Renal cortical epithelial cell (primary cell): ENCODE measurements at places on chromosomes 4 and X. TPM values are rescaled to one million over a fixed set of nuclear protein-coding genes. Genes with fewer than 3 reads are reported as not detected.

Gene PFKFB1
- 0.10 and 0.69 TPM in 2 replicates for total RNA-seq

Gene ELF4
- 22.7 and 23.3 TPM in 2 replicates for total RNA-seq

Gene NMU
- 4.0 TPM in 1 of 2 replicates, not detected in the other for total RNA-seq

Gene SNCA
- total RNA-seq, result 7.1 and 24.7 TPM in 2 replicates
